ENCODE measurements at places on chromosomes 2 and 18.

- no peak for DNase-seq
Observed at GRCh38 chr2:148876595-148877402, 1.8 kb downstream of the KIF5C start.

GRCh38 chr2:236592821-236593220, 23.2 kb downstream of the ACKR3 start:
- no peak for DNase-seq

GRCh38 chr2:28343971-28344715, 48.5 kb upstream of the FOSL2 start:
- no peak for DNase-seq

- no peak for DNase-seq
Observed at GRCh38 chr2:163419000-163419830, 316.6 kb downstream of the FIGN start.

DNA sequence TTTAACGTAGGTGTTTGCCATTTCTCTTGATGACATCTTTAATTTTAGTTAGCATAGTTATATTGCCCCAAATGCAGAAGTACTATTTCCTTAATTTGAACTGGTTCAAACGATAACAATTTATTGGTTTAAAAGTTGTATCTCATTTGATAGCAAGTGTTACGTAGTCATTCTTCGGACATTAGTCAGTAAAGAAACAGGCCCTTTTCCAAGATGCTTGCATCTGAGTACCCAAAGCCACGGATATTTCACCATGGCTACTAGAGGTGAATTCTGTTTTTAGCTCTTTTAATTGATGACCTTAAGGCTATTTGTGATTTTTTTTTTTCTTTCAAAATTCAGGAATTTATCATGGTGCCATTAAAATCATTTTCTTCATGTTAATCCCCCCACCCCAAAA, 32.1 kb downstream of the GLS start:
- DNase-seq: no peak

GRCh38 chr2:231469583-231469950, 5.3 kb upstream of the NCL start:
- DNase-seq: no peak

GRCh38 chr2:238403632-238404405, 22.9 kb upstream of the ASB1 start:
- DNase-seq: no peak

- DNase-seq: no peak
Observed at GRCh38 chr2:188306271-188306670, 14.6 kb downstream of the GULP1 start.

DNA sequence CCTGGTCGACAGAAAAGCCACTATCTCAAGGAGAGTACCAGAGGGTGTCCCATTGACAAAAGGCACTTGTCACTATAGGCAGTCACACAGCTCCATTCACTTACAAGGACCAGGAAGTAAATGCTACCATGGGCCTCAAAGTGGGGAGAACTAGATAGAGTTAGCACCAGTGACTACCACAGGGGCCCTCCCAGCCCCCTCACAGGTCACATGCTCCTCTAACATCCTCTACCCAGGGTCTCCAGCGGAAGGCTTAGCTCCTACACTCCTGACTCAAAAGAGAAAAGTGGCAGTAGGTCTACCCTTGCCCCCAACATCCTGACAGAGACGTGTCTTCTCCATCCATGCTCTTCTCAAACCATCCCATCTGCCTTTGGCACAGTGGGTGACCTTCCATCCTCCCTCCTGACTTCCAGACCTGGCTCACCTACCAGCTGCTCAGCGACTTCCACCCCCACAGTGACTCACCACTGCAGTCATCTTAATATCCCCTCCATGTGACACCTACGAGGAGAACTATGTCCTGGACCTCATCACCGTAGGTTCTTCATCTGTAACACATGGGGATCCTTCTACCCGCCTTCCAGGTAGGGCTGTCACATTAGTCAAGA, 5.6 kb upstream of the DNMT3A start:
- DNase-seq: no peak

GRCh38 chr2:232328032-232328422, 50.5 kb upstream of the ALPP start:
- DNase-seq: no peak

DNA sequence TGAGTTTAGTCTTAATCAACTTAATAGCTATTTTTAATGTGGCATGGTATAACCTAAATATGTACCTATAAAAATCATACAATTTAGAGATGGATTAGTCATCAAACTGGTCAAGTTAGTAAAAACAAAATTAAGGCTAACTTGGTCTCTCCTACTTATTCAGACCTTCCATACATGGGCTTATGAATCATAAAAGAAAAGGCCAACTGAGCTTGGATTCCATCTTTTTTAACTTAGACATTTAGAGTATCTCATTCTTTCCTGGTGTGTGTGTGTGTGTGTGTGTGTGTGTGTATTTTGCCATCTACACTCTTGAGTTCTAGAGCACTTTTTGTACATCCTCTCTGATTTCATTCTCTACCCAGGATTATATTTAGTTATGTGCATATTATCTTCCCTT, 637.5 kb downstream of the PLCL1 start:
- DNase-seq: no peak

DNA sequence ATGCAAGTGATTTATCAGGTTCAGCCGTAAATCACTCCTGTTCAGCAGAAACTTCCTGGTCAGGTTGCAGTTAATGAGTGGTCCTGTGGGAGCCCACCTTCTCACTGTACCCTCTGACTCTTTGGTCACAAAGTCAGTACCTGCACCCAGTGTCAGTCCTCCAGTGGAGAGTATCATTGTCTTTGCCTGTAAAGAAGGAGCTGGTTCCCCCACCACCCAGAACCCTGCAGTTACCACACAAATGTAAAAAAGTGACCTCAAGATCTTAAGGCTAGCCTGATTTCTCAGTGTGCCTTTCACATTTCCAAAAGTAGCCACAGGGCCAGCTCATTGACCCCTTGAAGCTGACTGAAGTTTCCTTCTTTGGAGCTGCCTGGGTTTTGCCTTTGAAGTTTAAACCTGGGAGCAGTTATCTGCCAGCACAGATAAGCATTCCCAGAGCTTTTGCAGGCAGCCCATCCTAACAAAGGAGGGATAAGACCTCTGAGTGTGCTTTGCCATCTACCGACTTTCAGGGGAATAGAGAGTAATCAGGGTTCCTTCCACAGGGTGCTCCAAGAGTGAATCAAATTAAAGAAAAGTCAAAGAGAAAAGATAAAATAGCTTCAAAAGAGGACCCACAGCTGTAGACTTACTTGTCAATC, 725.2 kb downstream of the CPS1 start:
- no peak for DNase-seq

DNA sequence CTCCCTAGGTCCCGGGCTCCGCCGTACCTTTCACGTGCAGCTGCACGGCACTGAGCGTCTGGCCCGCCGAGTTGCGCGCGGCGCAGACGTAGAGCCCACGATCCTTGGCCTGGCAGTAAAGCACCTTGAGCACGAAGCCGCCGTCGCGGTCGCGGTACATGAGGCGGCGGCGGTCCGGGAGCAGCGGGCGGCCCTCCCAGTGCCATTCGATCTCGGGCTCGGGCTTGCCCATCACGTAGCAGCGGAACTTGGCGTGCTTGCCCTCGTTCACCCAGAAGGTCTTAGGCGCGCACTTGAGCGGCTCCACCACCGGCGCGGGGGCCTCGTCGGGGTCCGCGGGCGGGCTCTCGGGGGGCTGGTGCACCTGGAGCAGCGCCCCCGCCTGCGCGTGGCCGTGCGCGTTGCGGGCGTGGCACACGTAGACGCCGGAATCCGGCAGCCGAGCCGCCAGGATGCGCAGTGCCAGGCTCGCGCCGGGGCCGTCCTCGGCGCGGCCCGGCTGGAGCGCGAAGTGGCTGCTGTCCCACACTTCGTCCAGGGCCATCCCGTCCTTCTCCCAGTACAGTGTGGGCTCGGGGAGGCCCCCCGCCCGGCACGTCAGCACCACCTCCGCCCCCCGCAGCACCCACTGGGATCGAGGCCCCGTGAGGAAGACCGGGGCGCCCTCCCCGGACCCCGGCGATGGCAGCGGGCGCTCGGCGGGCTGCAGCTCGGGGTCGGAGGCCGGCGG, 980 bp downstream of the OBSL1 start:
- no peak for DNase-seq

GRCh38 chr18:24009651-24010333, 4.8 kb upstream of the TTC39C start:
- no peak for DNase-seq

DNA sequence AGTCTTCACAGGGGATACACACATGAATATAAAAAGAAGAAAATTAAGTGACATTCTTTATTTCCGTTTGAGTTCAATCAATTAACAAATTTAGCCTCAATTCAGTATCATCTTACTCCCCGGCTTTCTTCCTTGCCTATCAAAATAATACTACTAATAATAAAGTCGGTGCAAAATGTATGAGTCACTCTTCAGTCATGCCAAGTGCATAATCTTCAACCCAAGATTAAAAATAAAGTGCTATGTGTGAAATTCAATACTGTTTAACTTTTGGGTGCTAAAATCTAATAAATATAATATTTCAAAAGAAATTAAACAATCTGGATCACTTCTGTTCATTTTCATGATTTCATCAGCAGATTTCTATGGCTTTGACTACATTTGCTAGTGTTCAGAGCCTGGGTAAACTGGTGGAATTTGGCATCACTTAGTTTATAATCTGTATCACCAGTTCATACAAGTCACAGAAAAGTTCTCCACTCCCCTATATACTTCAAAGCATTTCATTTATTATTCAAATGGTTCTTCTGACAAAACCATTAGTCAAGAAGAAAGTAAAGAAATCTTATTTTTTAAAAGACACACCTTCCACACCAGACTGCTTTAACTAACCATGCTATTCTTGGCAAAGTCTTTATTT, 183.6 kb downstream of the THADA start:
- no peak for DNase-seq

DNA sequence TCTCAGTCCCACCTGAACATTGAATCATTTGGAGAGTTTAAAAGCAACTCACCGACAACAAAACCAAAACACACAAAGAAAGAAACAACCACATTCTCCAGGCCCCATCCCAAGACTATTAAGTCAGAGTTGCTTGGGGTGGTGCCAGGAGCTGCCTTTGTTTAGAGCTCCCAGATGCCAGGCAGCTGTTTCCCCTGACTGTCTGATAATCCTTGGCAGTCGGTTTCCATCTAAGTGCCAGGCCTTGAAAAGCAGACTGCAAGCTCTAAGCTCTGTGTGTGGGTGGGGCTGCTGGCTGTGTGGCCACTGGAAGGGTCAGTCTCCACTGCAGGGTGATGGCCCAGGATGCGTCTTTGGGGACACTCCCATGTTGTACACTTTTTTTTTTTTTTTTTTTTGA, 255.3 kb upstream of the AGAP1 start:
- DNase-seq: no peak

- DNase-seq: no peak
Observed at GRCh38 chr2:25310965-25311864, 30.5 kb downstream of the DNMT3A start.

- DNase-seq: no peak
Observed at GRCh38 chr2:146262606-146263005, 1582.2 kb upstream of the ACVR2A start.

GRCh38 chr2:145958611-145959010, 1438.7 kb upstream of the ZEB2 start:
- DNase-seq: no peak

DNA sequence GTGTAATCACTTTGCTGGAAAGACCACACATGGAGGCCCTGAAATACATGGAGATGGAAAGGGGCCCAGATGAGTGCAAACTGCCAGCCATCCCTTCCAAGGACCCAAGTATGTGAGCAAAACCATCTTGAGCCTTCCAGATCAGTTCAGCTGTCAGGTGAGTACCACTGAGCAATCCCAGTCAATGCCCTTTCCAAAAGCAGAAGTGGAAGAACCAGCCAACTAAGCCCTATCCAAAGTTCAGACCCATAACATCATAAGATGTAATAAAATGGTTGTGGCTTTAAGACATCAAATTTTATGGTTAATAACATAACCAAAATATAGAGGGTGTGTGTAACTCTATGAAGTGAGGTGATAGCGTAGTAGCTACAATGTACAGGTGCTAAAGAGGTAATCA, 88.5 kb downstream of the NXPH2 start:
- no peak for DNase-seq

DNA sequence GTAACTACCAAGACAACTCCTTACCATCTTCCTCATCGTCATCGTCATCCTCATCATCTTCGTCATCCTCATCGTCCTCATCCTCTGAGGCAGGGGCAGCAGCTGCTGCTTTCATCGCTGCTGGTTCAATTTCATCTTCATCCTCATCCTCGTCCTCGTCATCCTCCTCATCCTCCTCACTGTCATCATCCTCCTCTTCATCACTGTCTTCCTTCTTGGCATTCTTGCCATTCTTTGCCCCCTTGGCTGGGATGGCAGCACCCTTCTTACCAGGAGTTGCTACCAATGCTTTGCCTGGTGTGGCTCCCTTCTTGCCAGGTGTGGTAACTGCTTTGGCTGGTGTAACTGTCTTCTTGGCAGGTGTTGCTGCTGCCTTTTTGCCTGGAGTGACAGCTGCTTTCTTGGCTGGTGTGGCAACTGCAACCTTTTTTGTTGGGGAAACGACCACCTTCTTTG, 2.7 kb downstream of the NCL start:
- DNase-seq: peak; percentile 53

DNA sequence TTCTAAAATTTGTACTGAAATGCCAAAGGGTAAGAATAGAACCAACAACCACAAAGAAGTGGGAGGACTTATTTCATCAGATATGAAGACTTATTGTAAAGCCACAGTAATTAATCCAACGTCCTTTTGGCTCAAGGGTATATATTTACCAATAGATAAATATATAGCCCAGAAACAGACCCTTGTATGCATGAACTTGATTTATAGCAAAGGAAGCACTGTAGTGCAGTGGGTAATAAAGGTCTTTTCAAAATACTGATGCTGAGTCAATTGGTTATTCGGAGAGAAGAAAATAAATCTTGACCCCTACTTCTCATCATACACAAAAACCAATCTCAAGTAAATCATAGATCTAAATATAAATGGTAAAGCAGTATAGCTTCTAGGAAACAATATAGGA, 200.5 kb upstream of the ST6GAL2 start:
- DNase-seq: no peak

DNA sequence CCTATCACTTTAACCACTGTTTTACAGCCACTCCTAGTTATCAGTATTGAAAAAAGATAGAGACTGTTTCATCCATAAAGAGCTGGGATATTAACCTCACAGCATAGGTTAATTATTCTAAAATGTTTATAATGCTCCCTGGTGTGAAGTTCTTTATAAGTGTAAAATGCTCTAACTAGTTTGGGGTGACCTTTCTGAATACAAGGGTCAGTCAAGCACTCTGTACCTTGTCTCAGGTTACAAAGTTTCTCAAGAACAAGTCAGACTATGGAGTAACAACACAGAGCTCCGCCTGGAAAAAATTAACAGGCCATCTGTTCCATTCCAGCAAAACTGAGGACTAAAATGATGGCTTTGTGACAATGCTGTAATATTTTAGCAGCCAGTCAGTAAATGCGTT, 107.4 kb downstream of the NOL4 start:
- no peak for DNase-seq

DNA sequence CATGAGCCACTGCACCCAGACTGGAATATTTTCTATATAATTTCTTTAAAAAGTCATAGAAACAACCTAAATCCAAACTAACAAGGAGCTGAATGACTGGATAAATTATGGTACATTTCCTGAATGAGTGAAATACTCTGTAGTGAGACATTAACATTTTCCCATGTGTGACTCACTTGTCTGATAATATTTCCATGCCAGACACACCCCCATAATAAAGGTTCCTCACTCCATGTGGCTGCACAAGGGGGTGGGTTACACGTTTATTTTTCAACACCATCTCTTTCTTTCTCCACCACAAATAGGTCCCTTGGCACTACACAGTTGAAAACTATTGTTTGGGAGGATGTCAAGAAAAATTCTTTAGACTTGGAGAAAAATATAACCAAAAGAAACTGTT, 266.3 kb upstream of the LYPD1 start:
- no peak for DNase-seq

- no peak for DNase-seq
Observed at GRCh38 chr2:72665448-72665847, 160.4 kb downstream of the EXOC6B start.
